ENCODE measurements at places on chromosomes 6 and 20. TPM values are rescaled to one million over a fixed set of nuclear protein-coding genes. Genes with fewer than 3 reads are reported as not detected.

DNA sequence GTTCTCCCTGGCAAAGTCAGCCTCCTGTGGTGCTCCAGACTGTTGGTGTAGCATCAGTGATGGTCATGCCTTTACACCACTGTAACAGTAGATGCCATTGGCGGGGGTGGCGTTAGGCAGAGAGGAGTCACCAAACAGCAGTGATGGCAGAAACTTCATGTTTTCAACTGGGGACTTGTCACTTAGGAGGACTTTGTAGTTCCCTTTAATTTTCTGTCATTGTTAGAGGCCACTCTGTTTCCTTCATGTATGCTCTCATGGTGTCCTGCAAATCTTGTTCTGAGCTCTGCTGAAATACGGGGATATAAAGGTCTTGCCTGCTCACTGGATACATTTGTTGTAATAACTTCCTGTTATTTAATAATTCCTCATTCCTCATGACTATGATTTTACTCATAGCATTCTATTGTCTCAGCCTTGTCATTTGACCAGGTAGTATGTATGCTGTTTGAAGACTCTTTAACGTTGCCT, 4.6 kb downstream of the MAP3K4 start:
- no peak for DNase-seq

- DNase-seq = no peak
Observed at GRCh38 chr20:6410721-6411120, 287.9 kb upstream of the FERMT1 start.

- peak; percentile 62 for DNase-seq
Observed at GRCh38 chr6:27078734-27079357, 168.7 kb upstream of the PRSS16 start.

GRCh38 chr6:79076160-79076559, 1.9 kb downstream of the PHIP start:
- DNase-seq = peak; percentile 5

DNA sequence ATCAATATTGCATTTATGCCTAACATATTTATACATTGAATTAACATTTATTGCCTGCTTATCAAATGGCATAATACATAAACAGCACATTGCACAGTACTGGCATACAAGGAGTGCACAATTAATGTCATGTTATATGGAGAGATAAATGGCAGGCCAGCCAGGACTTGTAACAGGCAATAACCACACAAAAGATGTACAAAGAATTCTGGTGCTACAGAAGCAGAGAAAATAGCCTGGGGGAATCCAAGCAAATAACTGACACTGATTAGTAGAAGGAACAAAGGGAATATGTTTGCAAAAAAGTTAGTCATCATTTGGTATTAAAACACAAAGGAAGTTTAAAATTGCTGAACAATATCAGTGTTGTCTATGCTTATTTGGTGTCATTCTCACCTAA, 27.3 kb downstream of the COL21A1 start:
- DNase-seq = no peak

GRCh38 chr20:54017846-54018245, 52.5 kb downstream of the BCAS1 start:
- DNase-seq = no peak

DNA sequence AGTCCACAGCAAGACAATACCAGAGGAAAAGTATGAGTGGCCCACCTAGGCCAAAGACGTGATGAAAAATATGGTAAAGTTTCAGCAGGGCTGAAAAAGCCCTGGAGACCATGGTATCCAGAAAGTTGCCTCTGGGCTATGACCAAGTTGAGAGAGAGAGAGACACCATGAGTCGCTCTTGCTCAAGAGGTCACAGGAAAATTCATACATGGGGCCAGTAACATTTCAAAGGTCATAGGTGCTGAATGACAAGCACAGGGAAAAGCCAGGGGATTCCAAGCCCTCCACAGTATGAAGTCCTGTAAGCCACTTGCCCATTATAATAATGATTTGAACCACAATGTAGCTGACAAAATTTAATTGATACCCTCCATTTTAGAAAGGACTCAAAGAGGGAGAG, 657.7 kb upstream of the CITED2 start:
- DNase-seq = no peak

- no peak for DNase-seq
Observed at GRCh38 chr6:91731939-91732338, 1145.1 kb upstream of the MAP3K7 start.

GRCh38 chr6:127404133-127404532, 55.1 kb downstream of the KIAA0408 start:
- no peak for DNase-seq

DNA sequence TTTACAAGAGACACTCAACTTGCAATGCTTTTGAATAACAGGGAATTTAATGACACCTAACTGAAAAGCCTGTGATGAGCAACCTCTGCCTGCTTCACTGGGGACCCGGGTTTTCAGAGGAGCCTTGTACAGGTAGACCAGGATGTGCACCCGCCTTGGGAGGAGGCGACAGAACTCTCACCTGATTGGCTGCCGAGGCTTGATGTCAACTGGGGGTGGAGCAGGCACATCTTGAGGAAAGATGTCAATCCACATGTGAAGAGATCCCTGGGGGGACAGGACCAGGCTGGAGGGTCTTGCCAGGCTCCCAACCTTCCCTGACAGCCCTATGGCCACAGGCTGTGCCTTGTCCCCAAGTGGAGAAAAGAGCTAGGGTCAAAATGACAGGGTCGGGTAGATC, 19.8 kb downstream of the ERGIC3 start:
- no peak for DNase-seq

Gene DEFB124
- not detected for total RNA-seq

Gene ANGPT4
- 0.05 TPM for total RNA-seq

Gene ETV7
- 0.24 TPM for total RNA-seq

Gene TFAP2D
- total RNA-seq = not detected

Gene SYTL3
- total RNA-seq = 1.7 TPM

Gene ECT2L
- not detected for total RNA-seq

Gene ZC2HC1B
- not detected for total RNA-seq

Data from A172 (cell line).